ENCODE measurements at places on chromosomes 6 and 20. TPM values are rescaled to one million over a fixed set of nuclear protein-coding genes. Genes with fewer than 3 reads are reported as not detected.
A peak's percentile ranks its signal among the peaks of the same experiment; 100 is the strongest.

GRCh38 chr6:2765896-2766766, 938 bp downstream of the WRNIP1 start:
- peak overlapping the region; percentile 82 for H3K27ac ChIP-seq
- peak; percentile 40 for DNase-seq
- H3K4me3 ChIP-seq: peak overlapping the region; percentile 98
- H3K27me3 ChIP-seq: no peaks in the 10 kb centered on the region

DNA sequence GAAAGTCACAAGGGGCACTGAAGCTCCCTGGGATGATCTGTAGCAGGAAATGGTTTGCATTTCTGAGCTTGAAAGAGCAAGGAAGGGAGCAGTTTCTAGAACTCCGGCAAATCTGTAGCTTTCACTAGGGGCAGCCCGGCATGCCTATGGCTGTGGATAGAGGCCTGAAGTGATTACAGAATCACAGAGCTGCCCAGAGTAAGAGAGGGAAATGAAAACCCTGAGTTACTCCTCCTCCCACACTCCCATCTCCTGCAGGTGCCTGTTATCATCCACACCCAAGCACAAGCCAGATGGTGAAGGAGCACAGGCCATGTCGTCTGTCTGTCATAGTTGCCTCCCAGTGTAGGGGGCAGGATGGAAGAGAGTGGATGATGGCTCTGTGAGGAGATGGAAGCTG, 37.1 kb downstream of the HLA-F start:
- H3K4me1 ChIP-seq: peaks cover 7% of the 10 kb centered on the region
- no peaks in the 10 kb centered on the region for H3K27me3 ChIP-seq
- DNase-seq: no peak
- no peaks in the 10 kb centered on the region for H3K36me3 ChIP-seq

- peak overlapping the region; percentile 94 for H3K4me3 ChIP-seq
- peak overlapping the region; percentile 21 for H3K27ac ChIP-seq
- peaks cover 26% of the 10 kb centered on the region for H3K4me1 ChIP-seq
- no peak for DNase-seq
- H3K36me3 ChIP-seq: peaks cover 3% of the 10 kb centered on the region
Measured at GRCh38 chr20:31739550-31739977, 474 bp downstream of the TPX2 start.

The SSR1 gene
- 251 TPM for polyA plus RNA-seq

The PRSS35 gene
- polyA plus RNA-seq: not detected

DNA sequence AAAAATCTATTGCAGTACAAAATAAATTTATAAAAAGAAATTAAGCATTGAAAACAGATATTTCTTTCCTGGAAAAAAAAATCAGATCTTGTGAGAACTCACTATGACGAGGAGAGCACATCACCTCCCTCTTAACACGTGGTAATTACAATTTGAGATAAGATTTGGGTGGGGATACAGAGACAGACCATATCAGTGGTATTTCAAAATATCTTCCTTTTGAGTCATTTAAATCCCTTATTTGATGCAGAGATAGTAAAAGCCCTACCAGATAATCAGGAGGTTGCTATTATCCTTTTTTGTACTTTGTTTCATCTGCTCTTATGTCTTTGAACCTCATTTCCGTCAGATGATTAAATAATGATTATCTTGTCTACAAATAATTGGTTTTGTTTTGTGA, 800.4 kb downstream of the KIF16B start:
- no peaks in the 10 kb centered on the region for H3K4me1 ChIP-seq
- H3K36me3 ChIP-seq: no peaks in the 10 kb centered on the region
- DNase-seq: no peak
- no peaks in the 10 kb centered on the region for H3K27me3 ChIP-seq

GRCh38 chr20:11469795-11470435, 447.8 kb upstream of the BTBD3 start:
- no peak overlapping the region for H3K4me3 ChIP-seq
- no peak for DNase-seq
- no peak overlapping the region for H3K27ac ChIP-seq

GRCh38 chr6:166465671-166466087, 82.9 kb upstream of the MPC1 start:
- no peaks in the 10 kb centered on the region for H3K27me3 ChIP-seq
- H3K27ac ChIP-seq: no peak overlapping the region
- H3K4me3 ChIP-seq: no peak overlapping the region
- H3K4me1 ChIP-seq: peaks cover 12% of the 10 kb centered on the region
- no peaks in the 10 kb centered on the region for H3K36me3 ChIP-seq
- DNase-seq: no peak

- no peaks in the 10 kb centered on the region for H3K4me1 ChIP-seq
- no peaks in the 10 kb centered on the region for H3K36me3 ChIP-seq
- no peak for DNase-seq
Measured at GRCh38 chr6:108407904-108408827, 113.3 kb downstream of the AFG1L start.

GRCh38 chr6:168712993-168713392, 272.0 kb downstream of the SMOC2 start:
- H3K27ac ChIP-seq: no peak overlapping the region
- no peaks in the 10 kb centered on the region for H3K27me3 ChIP-seq
- no peaks in the 10 kb centered on the region for H3K4me1 ChIP-seq
- H3K4me3 ChIP-seq: no peak overlapping the region
- H3K36me3 ChIP-seq: no peaks in the 10 kb centered on the region
- no peak for DNase-seq

The PANK2 gene
- polyA plus RNA-seq: 65.7 TPM

- no peak for DNase-seq
- H3K27me3 ChIP-seq: no peaks in the 10 kb centered on the region
- no peak overlapping the region for H3K27ac ChIP-seq
- H3K4me3 ChIP-seq: no peak overlapping the region
- H3K4me1 ChIP-seq: no peaks in the 10 kb centered on the region
- no peaks in the 10 kb centered on the region for H3K36me3 ChIP-seq
Measured at GRCh38 chr20:20955892-20956291, 150.3 kb downstream of the LINC00237 start.

DNA sequence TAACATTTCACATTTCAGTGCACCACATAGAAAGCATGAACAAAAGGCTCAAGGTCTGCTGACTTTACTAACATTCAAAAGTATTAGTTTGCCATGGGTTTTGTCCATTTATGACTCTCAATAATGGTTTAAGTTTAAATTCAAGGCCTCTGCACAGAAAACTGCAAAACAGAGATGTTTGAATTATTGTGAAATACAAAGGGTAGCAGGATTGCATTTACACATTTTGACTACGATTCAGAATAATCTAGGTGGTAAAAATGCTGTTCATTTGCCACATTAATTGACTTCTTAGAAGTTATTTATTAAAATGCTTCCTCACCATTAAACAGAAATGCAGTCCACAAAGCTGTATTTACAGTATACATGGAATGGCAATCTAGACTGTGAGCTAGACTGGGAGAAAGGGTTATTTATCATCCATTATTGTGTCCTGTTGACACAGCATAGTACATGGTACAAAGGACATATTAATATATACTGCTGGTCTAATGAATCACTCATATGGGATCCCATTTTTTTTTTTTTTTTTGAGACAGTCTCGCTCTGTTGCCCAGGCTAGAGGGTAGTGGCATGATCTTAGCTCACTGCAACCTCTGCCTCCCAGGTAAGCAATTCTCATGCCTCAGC, 18.0 kb downstream of the USP49 start:
- H3K4me1 ChIP-seq: peaks cover 1% of the 10 kb centered on the region
- H3K27ac ChIP-seq: no peak overlapping the region
- no peak overlapping the region for H3K4me3 ChIP-seq
- no peak for DNase-seq

GRCh38 chr6:14386668-14387067, 269.1 kb downstream of the CD83 start:
- H3K36me3 ChIP-seq: no peaks in the 10 kb centered on the region
- peak overlapping the region; percentile 33 for H3K4me3 ChIP-seq
- H3K4me1 ChIP-seq: peaks cover 36% of the 10 kb centered on the region
- H3K27ac ChIP-seq: no peak overlapping the region
- H3K27me3 ChIP-seq: no peaks in the 10 kb centered on the region
- peak; percentile 39 for DNase-seq

DNA sequence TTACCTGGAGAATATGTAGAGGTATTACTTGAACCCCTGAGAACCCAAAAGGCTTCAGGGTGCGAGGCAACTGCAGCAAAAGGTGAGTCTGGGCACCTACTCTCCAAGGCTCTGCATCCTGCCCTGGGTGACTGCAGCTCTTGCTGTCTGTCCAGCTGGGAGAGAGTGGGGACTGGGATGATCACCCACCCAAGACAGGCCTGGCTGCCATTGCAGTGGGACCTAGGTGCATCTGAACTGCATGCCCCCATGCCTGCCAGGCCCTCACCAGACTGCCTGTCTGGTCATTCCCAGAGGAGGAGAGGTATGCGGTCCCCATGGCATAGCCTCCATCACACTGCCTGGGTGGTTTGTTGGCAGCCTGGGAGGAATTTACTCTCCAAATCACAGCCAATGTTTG, 563.9 kb downstream of the TFAP2A start:
- no peaks in the 10 kb centered on the region for H3K36me3 ChIP-seq
- DNase-seq: no peak
- no peak overlapping the region for H3K4me3 ChIP-seq
- no peaks in the 10 kb centered on the region for H3K4me1 ChIP-seq

DNA sequence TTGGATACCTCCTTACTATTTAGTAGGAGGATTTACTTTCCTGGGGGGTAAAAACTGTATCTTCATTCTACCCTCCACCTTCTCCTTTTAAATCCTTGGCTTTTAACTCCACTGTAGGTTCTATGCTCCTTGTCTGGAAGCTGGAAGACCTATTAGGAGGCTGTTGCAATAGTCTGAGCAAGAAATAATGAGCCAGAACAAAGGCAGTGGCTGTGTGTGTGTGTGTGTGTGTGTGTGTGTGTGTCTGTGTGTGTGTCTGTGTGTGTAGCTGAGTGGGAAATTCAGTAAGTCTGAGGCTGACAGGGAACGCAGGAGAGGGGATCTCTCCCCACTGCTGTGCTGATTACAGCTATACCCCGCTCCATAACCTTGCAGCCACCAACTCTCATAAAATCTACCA, 35.8 kb downstream of the HTR1E start:
- DNase-seq: no peak
- no peaks in the 10 kb centered on the region for H3K36me3 ChIP-seq
- no peak overlapping the region for H3K4me3 ChIP-seq

DNA sequence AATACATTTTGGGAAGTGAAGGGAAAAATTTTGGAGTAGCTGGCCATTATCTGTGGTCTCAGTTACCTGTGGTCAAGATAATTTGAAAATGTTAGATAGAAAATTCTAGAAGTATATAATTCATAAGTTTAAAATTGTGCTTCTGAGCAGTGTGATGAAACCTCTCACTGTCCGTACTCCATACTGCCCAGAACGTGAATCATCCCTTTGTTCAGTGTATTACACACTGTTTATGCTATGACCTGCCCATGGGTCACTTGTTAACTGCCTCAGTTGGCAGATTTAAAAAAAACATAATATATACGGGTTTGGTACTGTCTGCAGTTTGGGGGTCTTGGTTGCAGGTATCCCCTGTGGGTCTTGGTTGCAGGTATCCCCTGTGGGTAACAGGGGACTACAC, 4.1 kb upstream of the CALHM5 start:
- H3K4me3 ChIP-seq: no peak overlapping the region
- H3K4me1 ChIP-seq: peaks cover 4% of the 10 kb centered on the region
- no peak for DNase-seq

DNA sequence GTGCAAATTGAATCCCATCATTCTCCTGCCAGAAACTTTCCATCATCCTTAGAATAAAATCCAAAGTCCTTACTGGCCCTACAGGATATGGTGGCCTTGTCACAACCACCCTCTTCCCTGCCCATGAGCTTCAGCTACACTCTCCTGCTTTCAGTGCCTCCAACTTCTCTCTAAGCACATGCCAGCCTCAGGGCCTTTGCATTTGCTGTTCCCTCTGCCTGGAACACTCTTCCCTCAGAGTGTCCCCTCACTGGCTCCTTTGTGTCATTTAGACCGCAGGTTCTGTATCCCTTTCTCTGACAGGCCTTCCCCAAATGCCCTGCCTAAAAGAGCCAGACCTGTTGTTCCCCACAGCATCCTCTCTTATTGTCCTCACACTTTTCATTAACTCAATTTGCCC, 18.2 kb downstream of the HCK start:
- peaks cover 78% of the 10 kb centered on the region for H3K4me1 ChIP-seq
- H3K27me3 ChIP-seq: no peaks in the 10 kb centered on the region
- peaks cover 57% of the 10 kb centered on the region for H3K36me3 ChIP-seq
- H3K27ac ChIP-seq: peak overlapping the region; percentile 97

- H3K4me1 ChIP-seq: no peaks in the 10 kb centered on the region
- no peak overlapping the region for H3K4me3 ChIP-seq
- no peak for DNase-seq
- no peak overlapping the region for H3K27ac ChIP-seq
Measured at GRCh38 chr6:2116496-2116895, 128.9 kb downstream of the GMDS start.

DNA sequence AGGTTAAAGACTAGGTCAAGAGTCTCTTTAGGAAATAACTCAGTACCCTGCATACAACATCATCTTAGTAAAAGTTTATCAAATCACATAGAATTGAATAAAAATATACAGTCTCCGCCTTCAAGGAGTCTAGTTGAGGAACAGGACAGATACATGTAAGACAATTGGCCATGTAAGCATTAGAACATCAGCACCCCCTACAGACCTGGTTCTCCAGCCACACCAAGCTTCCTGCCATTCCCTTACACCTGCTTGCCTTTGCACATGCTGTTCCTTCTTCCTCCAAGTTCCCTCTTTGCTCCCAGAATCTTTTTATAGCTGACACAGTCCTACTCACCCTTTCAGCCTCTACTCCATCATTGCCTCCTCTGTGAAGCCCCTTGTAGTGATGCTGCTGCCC, 187.8 kb upstream of the LRFN2 start:
- no peak for DNase-seq
- no peak overlapping the region for H3K4me3 ChIP-seq
- peaks cover 9% of the 10 kb centered on the region for H3K27me3 ChIP-seq
- H3K36me3 ChIP-seq: no peaks in the 10 kb centered on the region
- no peaks in the 10 kb centered on the region for H3K4me1 ChIP-seq

The R3HDML gene
- not detected for polyA plus RNA-seq
